ENCODE measurements at places on chromosomes 6 and 20.
A peak's percentile ranks its signal among the peaks of the same experiment; 100 is the strongest.

DNA sequence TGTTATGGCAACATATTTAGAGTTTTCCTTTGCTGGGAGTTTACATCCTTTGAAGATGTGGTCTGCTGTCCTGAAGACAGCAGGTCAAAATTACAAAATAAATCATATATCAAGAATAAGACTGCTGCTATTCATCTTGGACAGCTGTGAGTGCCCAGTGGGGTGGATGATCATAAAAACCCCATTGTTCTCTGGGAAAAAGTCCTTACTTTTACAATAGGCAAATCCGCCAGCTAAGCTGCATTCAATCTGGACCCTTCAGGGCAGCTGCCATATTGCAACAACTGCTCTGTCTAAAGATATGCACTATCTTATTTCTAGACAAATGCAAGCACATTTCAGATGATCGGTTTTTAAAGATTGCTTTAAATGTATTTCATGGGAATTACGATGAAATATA is 19.4 kb downstream of the CASS4 start:
- DNase-seq = no peak

- DNase-seq = no peak
Measured at GRCh38 chr20:40291493-40292135, 397.4 kb downstream of the MAFB start.

- DNase-seq = no peak
Measured at GRCh38 chr6:117451671-117452070, 25.9 kb upstream of the ROS1 start.

- DNase-seq = no peak
Measured at GRCh38 chr6:51322505-51322904, 503.8 kb downstream of the TFAP2B start.

GRCh38 chr6:87699576-87699975 is 2.5 kb downstream of the AKIRIN2 start:
- no peak for DNase-seq

- DNase-seq = no peak
Measured at GRCh38 chr20:63587776-63588591, 13.9 kb upstream of the HELZ2 start.

DNA sequence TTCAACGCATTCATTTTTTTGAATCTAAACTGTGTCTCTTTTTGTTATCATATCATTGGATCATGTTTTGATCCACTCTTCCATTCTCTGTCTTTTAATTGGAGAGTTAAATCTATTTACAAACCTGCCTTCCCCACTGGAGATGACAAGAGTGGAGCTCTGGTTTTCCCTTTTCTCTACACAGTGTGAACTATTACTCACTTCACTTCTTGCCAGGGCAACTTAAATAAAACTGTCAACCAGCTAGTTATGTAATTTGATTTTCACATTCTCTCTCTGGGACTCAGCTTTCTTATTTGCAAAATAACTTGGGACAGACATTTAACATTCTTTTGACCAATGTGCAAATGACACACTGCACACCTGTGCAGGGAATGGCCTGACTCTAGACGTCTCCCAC is 230.8 kb upstream of the CST7 start:
- DNase-seq = no peak

- no peak for DNase-seq
Measured at GRCh38 chr6:87473419-87473903, 687 bp downstream of the SLC35A1 start.

GRCh38 chr6:133704371-133704770 is 184.5 kb upstream of the TCF21 start:
- no peak for DNase-seq

- no peak for DNase-seq
Measured at GRCh38 chr6:14981960-14982359, 263.9 kb upstream of the JARID2 start.

DNA sequence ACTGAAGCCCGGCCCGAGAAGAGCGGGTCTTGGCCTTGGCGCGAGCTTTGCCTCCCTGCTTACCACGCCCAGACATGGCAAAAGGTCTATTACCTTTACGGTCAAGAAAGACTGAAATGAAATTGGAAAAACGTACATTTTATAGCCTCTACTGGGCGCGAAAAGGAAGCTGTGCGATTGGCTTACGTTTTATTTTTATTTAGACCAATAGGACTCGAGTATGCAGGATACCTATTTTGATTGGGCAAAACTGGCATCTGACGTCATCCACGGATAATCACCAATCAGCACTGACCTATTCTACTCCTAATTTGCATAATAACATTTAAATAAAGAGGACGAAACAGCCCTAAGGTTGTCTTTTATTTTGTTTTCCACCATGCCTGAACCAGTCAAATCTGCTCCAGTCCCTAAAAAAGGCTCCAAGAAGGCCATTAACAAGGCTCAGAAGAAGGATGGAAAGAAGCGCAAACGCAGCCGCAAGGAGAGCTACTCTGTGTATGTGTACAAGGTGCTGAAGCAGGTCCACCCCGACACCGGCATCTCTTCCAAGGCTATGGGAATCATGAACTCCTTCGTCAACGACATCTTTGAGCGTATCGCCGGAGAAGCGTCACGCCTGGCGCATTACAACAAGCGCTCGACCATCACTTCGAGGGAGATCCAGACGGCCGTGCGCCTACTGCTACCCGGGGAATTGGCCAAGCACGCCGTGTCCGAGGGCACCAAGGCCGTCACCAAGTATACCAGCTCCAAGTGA is 97.4 kb downstream of the OR2B2 start:
- DNase-seq = no peak

GRCh38 chr6:100136590-100136989 is 142.6 kb upstream of the MCHR2 start:
- DNase-seq = no peak

DNA sequence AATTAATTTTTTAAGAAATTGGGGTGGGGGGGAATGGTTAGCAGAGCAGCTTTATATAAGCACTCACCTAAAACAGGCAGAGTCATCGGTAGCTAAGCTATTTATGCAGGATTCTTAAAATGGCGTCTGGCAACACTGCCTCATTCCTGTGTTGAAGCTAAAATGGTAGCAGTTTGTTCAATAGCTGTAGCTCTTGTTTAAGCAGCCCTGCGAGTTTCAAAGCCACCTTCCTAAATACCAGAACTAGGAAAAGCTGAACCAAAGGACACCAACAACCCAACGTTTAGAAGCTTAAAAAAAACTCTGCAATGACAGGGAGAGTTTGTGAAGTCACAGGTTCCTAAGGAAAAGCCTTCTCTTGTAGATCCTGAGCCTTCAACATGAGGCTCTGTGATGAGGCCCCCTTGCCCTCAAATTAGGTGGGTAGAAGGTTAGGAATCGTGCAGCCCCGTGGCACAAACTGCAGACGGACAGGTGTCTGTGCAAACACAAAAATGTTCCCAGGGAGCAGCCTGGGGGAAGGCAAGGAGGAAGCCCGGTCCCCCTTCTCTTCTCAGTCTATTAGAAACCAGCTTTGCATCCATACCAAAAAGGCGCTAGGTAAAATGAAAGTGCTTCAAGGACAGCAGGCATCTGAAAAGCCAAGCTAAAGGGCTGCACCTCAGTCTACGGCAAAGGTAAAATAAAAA is 4.7 kb downstream of the ZMYND8 start:
- DNase-seq = no peak

GRCh38 chr6:41836660-41837052 is 49.2 kb downstream of the TOMM6 start:
- no peak for DNase-seq

- no peak for DNase-seq
Measured at GRCh38 chr6:123806561-123806960, 2.9 kb downstream of the NKAIN2 start.

DNA sequence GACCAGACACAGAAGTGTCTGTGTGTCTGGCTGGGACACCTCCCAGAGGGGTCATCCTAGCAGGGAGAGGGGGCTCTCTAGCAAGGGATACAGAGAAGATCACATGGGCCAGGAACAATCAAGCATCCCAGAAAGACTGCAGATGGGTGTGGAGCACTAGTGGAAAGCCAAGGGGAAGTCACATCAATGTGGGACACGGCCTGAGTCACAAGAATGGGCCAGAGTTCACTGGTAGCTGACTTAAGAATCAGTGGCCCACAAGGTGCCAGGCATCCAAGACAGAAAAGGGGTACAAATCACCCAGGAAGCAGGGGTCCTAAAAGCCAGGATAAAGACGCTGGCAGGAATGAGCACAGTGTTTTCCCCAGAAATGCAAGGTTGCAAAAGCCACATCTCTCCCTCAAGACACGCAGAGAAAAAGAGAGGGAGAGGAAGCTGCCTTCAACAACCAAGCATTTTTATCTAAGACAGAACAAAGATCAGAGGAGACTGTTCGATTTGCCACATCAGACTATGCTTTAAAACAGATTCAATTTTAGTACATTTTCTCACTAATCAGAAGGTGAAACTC is 113.6 kb upstream of the DST start:
- DNase-seq = no peak

DNA sequence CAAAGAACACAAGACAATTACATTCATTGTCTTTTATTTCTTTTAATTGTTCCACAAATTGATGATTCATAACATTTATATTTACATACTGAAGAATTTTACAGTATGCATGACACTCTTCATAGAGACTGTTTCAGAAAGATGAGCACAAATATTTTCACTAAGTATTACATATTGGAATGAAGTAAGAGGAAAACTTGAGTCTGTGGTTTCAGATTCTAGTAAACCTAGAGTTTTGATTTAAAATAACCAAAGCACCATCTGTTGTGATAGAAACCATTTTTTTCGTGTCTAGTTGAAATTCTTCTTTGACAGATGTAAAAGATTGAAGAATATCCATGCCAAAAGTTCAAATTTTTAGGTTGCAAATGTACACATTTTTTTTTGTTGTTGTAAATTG is 32.1 kb upstream of the OPN5 start:
- no peak for DNase-seq

DNA sequence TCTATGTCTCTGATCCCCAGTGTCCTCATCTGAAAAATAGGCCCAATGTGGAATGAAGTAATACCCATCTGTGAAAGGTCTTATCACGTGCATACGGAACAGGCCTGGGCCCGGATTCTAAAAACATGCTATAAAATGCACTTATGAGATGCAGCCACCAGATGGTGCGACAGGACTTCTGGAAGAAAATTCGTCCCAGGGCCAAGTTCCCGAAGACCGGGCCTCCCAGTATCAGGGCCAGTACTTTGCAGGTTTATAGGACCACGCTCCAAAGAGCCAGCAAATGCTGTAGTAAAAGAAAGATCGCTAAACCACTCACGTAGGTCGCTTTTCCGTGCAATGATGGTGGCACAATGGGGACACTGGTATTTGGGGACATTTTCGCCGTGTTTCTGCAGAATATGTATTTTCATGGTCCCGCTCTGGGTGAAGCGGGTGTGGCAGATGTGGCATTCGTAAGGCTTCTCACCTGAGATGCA is 10.6 kb downstream of the CTCFL start:
- DNase-seq = peak; percentile 61

DNA sequence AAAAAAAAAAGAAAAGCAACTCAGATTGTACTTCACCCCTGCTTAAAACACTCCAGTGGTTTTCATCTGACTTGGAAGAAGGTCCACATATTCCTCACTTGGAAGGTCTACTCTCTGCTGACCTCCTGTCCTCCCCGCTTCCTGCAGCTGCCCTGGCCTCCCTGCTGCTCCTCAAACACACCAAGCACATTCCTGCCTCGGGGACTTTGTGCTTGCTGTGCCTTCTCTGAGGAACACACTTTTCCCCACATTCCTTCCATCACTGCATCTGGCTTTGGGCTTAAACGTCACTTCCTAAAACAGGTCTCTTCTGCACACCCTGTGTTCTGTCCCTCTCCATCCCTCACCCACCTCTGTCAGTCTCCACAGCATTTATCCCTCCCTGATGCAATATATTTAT is 4.9 kb upstream of the PDYN start:
- DNase-seq = no peak

DNA sequence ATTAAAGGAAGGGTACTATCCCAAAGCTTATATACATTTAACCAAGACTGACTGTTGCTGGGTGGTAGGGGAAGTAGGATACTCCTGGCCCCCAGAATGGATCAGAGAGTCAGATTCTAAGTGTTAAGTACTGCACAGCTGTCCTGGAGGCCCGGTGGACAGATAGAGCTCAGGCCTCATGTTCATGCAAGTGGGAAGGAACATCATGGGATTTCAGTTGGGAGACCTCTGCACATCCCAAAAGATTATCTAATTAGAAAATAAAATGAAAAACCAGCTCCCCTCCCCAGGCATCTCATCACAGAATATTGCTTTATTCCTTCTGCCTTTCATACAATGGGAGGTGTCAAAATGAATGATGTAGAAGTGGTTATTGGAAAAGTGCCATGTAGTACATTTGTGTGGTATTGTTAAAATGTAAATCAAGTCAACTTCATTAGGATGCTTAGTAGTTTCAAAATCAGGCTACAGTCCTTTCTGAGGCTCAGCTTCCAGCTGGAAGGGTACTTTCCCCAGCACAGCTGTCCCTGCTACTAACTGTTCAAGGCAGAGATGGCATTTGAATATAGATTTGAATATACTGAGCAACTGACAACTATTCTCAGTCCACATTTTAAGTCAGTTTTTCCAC is 82.9 kb downstream of the SLC35B3 start:
- no peak for DNase-seq

- no peak for DNase-seq
Measured at GRCh38 chr6:17013701-17014100, 88.1 kb upstream of the STMND1 start.

DNA sequence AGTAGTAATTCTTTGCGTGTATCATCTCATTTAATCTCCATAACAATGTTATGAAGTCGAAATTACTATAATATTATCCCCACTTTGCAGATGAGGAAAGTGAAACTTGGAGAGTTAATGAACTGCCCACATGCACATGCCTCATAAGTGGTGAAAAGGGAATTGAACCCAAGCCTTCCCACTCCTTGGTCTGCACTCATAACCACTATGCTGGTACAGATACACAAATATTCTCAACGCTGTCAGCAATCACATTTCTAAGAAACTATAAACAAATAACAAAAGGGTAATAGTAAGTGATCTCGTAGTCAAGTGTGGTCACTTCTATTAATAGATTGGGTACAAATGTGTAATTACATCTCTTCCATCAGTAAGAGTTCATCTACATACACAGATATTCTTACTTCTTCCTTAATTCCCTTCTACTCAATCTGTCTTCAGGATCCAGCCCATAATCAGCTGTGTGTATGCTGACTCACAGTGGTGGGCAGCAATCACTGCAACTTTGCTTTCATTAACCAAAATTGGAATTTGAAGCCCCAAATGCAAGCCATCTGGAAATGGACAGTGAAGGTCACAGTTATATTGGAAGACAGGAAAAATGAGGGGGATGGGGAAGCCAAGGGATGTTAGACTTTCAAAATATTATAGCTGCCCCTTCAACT is 6.6 kb downstream of the PRSS35 start:
- no peak for DNase-seq

DNA sequence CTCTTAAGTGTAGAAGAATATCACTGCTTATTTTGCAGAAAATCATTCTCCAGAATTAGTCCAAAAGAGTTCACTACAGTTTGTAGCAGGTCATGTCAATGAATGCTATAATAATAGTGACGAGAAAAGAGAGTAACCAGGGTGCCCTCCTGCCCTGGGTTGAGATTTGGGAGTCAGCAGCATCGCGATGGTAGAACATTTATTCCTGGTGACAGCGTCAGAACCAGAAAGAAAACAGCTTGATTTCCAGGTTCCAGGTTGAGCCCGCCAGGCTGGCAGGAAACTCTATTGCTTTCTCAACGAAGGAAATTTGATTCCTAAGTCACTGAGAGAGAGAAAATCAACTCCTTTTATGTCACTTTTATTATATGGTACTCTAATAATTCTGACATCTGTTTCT is 550.3 kb downstream of the QKI start:
- DNase-seq = no peak

GRCh38 chr20:58197185-58197469 is 31.3 kb downstream of the ANKRD60 start:
- no peak for DNase-seq
